ENCODE measurements at places on chromosomes 13 and 19. TPM values are rescaled to one million over a fixed set of nuclear protein-coding genes. Genes with fewer than 3 reads are reported as not detected.
A peak's percentile ranks its signal among the peaks of the same experiment; 100 is the strongest.

Gene WDR88
- total RNA-seq: not detected

Gene CYP4F8
- not detected for total RNA-seq

Gene AP1M2
- not detected for total RNA-seq

Gene CLEC11A
- total RNA-seq: 0.41 TPM

Gene LHFPL6
- total RNA-seq: 2.7 TPM

Gene CAB39L
- 5.6 TPM for total RNA-seq

Gene PGLYRP1
- not detected for total RNA-seq

Gene EBI3
- total RNA-seq: 14.2 TPM

Gene COL5A3
- 2.9 TPM for total RNA-seq

- DNase-seq: no peak
- no peaks in the 10 kb centered on the region for H3K27me3 ChIP-seq
- no peaks in the 10 kb centered on the region for H3K4me1 ChIP-seq
These were observed 81.8 kb upstream of the RUBCNL start for GRCh38 chr13:46468570-46469463.

- H3K4me1 ChIP-seq: peaks cover 64% of the 10 kb centered on the region
- DNase-seq: peak; percentile 49
- H3K27ac ChIP-seq: peak overlapping the region; percentile 84
- H3K36me3 ChIP-seq: peaks cover 50% of the 10 kb centered on the region
- peak overlapping the region; percentile 43 for H3K4me3 ChIP-seq
- no peaks in the 10 kb centered on the region for H3K27me3 ChIP-seq
These were observed 27.0 kb downstream of the SAE1 start for GRCh38 chr19:47157431-47158321.

DNA sequence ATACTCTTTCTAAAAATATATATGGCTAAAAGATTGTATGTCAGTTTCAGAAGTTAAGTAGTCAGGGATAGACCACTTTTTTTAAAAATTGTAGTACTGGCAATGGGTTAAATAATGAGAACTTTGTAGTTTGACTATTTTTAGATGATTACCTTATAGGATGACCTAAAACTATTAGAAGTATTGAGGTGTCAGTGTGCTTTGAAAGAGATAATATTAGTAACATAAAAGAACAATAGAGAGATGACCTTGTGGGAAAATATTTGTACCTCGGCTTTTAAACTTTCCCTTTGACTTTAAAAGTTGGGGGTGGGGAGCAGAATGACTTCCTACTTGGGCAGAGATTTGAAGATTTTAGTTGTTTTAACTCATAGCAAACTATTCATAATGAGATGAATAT lies 48.3 kb downstream of the SLAIN1 start:
- peaks cover 8% of the 10 kb centered on the region for H3K36me3 ChIP-seq
- DNase-seq: no peak
- no peak overlapping the region for H3K27ac ChIP-seq
- peaks cover 14% of the 10 kb centered on the region for H3K4me1 ChIP-seq

DNA sequence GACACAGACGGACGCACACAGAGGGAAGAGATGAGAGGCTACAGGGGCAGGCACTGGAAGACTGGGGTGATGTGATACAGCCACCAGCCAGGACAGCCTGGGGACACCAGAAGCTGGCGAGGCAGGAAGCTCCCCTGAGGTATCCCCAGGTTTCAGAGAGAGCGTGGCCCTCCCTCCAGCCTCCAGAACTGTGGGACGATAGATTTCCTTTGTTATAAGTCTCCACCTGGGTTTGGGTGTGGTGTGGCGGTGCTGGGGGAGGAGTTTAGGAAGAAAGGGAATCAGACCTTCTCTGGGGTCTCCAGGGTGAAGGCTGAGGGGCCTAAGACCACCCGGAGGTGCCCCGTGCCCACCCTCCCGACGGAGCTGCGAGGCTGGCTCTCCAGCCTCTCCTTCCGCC lies 2.7 kb upstream of the ASPDH start:
- H3K4me3 ChIP-seq: no peak overlapping the region
- H3K36me3 ChIP-seq: no peaks in the 10 kb centered on the region
- peaks cover 6% of the 10 kb centered on the region for H3K27me3 ChIP-seq
- DNase-seq: no peak
- no peak overlapping the region for H3K27ac ChIP-seq

- H3K36me3 ChIP-seq: no peaks in the 10 kb centered on the region
- no peaks in the 10 kb centered on the region for H3K27me3 ChIP-seq
- H3K27ac ChIP-seq: no peak overlapping the region
- no peak overlapping the region for H3K4me3 ChIP-seq
These were observed 9.1 kb upstream of the GTF2F1 start for GRCh38 chr19:6402058-6402457.

DNA sequence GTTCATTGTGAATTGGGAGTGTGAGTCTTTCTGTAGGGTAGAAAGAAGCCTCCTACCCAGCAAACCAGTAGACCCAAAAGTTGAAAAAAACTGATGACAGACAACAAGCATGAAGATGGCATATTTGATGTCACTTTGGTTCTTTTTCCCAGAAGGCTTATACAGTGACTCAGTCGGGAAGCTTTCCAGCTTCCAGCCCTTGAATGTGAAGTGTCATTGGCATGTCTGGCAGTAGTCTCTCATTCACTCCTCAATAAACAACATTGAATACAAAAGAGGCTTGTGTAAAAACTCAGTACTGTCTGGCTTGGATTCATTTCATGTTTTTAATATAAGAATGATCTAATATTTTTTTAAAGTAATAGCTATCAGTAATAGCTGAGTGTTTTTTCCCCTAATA lies 68.7 kb downstream of the IPO5 start:
- no peak overlapping the region for H3K27ac ChIP-seq
- DNase-seq: no peak
- H3K4me1 ChIP-seq: no peaks in the 10 kb centered on the region
- no peaks in the 10 kb centered on the region for H3K27me3 ChIP-seq

GRCh38 chr13:87123987-87124784 lies 547.0 kb upstream of the SLITRK5 start:
- DNase-seq: no peak
- no peak overlapping the region for H3K4me3 ChIP-seq
- no peaks in the 10 kb centered on the region for H3K27me3 ChIP-seq
- H3K36me3 ChIP-seq: no peaks in the 10 kb centered on the region

- peaks cover 12% of the 10 kb centered on the region for H3K36me3 ChIP-seq
- no peak for DNase-seq
- no peak overlapping the region for H3K27ac ChIP-seq
- H3K27me3 ChIP-seq: no peaks in the 10 kb centered on the region
- no peak overlapping the region for H3K4me3 ChIP-seq
These were observed 179.9 kb downstream of the KDM4B start for GRCh38 chr19:5148794-5149190.

DNA sequence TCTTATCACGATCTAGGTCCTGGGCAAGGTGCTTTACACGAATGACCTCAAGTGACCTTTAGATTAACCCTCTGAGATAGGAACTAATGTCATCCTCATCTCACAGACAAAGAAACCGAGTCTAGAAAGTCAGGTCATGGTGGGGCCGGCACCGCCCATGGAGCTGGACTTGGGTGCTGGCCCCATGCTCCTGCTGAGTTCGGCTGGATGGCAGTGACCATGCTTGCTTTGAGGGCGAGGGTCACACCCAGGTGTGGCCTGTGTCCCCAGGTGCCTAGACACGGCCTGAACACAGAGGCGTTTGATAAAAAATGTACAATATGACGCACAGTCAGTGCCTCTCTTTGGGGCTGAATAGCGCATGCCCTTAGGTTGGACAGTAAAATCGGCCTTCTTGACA lies 26.8 kb downstream of the COL4A2 start:
- no peak for DNase-seq
- no peak overlapping the region for H3K4me3 ChIP-seq
- peaks cover 2% of the 10 kb centered on the region for H3K4me1 ChIP-seq
- H3K27me3 ChIP-seq: peaks cover 15% of the 10 kb centered on the region
- no peak overlapping the region for H3K27ac ChIP-seq

GRCh38 chr13:29050719-29051118 lies 230.6 kb downstream of the MTUS2 start:
- no peaks in the 10 kb centered on the region for H3K4me1 ChIP-seq
- DNase-seq: no peak
- no peaks in the 10 kb centered on the region for H3K36me3 ChIP-seq
- H3K4me3 ChIP-seq: no peak overlapping the region
- H3K27ac ChIP-seq: no peak overlapping the region
- H3K27me3 ChIP-seq: no peaks in the 10 kb centered on the region

- peaks cover 17% of the 10 kb centered on the region for H3K36me3 ChIP-seq
- H3K27me3 ChIP-seq: no peaks in the 10 kb centered on the region
- H3K4me3 ChIP-seq: no peak overlapping the region
- H3K27ac ChIP-seq: no peak overlapping the region
- no peak for DNase-seq
These were observed 86.2 kb downstream of the MAP4K1 start for GRCh38 chr19:38531515-38531914.

DNA sequence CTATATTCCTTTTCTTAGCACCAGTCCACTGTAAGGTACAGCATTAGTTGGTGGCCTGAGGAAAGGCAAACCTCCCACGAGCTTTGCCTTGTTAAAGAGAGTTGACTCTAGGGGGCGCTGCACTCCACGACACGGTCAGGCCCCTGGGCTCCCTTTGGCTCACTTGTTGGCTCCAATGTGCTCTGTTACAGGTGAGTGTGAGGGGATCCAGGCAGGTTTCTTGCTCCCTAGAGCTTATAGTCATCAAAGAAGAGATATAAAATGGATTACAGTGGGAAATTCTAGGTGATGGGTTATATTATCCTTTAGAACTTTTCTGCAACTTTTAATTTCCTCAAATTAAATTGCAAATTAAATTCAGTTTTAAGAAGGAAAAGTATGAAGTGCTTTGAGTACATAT lies 3.7 kb downstream of the WDR87 start:
- no peak overlapping the region for H3K4me3 ChIP-seq
- H3K4me1 ChIP-seq: peaks cover 5% of the 10 kb centered on the region
- DNase-seq: peak; percentile 89

- H3K4me3 ChIP-seq: no peak overlapping the region
- no peak overlapping the region for H3K27ac ChIP-seq
- no peaks in the 10 kb centered on the region for H3K4me1 ChIP-seq
- H3K36me3 ChIP-seq: no peaks in the 10 kb centered on the region
- no peak for DNase-seq
These were observed 33.5 kb downstream of the WASF3 start for GRCh38 chr13:26590951-26591350.

DNA sequence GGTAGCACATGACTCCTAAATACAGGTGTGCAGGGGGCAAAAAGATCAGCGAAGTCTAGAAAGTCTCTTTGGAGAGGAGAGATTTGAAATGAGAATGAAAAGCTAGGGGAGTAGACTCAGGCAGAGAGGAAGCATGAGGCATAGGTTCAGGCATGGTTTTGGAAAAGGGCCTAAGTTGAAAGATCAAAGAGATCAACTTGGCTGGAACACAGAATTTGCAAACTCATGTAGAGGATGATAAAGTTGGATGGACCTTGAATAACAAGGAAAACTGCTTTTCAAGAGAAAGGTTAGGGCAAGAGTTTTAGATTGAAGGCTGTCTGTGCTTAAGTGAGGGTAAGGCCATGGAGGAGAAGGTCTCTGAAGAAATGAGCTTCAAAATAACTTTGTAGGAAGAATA lies 47.4 kb upstream of the UBAC2 start:
- no peak for DNase-seq
- no peaks in the 10 kb centered on the region for H3K36me3 ChIP-seq
- peaks cover 11% of the 10 kb centered on the region for H3K4me1 ChIP-seq
- H3K27me3 ChIP-seq: no peaks in the 10 kb centered on the region

DNA sequence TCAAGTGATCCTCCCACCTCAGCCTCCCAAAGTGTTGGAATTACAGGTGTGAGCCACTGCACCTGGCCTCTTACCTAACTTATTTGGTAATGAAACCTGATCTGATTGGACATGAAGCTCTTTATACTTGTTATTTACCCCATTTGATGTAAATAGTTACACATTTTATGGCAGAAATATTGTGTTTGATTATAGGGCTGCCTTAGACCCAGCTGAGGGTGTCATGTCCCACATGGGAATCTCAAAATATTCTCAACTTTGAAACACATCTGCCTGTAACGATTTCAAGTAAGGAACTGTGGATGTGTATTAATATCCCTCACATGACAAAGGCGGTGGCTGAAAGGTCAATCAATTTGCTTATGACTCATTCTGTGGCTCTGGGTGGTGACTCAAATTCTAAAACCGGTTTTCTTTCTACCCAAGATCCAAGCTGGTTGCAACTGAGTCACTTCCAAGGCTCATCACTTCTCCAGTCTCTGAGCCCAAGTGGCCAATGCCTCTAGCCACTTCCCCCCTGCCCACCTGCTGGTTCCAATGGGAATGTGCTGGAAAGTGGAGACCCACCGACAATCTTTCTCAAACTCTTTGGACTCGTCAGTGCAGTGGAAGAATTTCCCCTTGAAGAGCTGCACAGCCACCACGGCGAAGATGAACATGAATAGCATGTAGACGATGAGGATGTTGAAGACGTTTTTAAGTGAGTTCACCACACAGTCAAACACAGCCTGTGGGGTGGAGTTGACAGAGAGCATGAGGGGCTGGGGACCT lies 110.9 kb downstream of the IER2 start:
- H3K27ac ChIP-seq: peak overlapping the region; percentile 74

- H3K4me1 ChIP-seq: peaks cover 10% of the 10 kb centered on the region
- H3K36me3 ChIP-seq: peaks cover 6% of the 10 kb centered on the region
- no peak for DNase-seq
- H3K27ac ChIP-seq: no peak overlapping the region
- H3K27me3 ChIP-seq: no peaks in the 10 kb centered on the region
- no peak overlapping the region for H3K4me3 ChIP-seq
These were observed 116.9 kb downstream of the USP12 start for GRCh38 chr13:27054760-27055159.

GRCh38 chr13:113660066-113660465 lies 2.1 kb upstream of the ATP4B start:
- no peaks in the 10 kb centered on the region for H3K4me1 ChIP-seq
- H3K36me3 ChIP-seq: no peaks in the 10 kb centered on the region
- peaks cover 2% of the 10 kb centered on the region for H3K27me3 ChIP-seq
- H3K27ac ChIP-seq: no peak overlapping the region
- H3K4me3 ChIP-seq: no peak overlapping the region
- no peak for DNase-seq

- H3K27me3 ChIP-seq: peaks cover 19% of the 10 kb centered on the region
- no peak for DNase-seq
These were observed 113.7 kb upstream of the ZNF507 start for GRCh38 chr19:32231691-32232090.

GRCh38 chr19:1169921-1170885 lies 3.9 kb downstream of the SBNO2 start:
- H3K4me3 ChIP-seq: no peak overlapping the region
- H3K27me3 ChIP-seq: no peaks in the 10 kb centered on the region
- H3K27ac ChIP-seq: peak overlapping the region; percentile 42
- H3K36me3 ChIP-seq: peaks cover 10% of the 10 kb centered on the region

DNA sequence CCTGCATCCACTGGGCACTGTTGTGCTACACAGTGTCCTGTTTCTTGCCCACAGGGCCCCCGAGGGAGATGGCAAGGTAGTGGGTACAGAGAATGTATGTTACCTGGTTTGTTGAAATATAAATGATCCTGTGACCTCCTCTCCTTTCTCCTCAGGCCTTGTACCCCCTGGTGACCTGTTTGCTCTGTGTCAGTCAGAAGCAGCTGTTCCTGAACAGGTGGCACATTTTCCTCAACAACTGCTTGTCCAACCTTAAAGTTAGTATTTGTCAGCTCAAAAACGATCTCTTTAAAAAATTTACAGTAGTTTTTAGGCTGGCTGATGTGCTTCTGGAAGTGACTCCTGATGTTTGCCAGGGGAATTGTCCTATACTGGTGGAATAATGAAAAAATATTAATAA lies 105.1 kb downstream of the FRY start:
- no peak for DNase-seq
- H3K27me3 ChIP-seq: no peaks in the 10 kb centered on the region
- no peak overlapping the region for H3K27ac ChIP-seq
- H3K36me3 ChIP-seq: peaks cover 5% of the 10 kb centered on the region

All from activated CD4-positive, alpha-beta memory T cell treated with anti-CD3 and anti-CD28 coated beads for 36 hours (primary cell).